ENCODE measurements at places on chromosomes 1 and 21.

DNA sequence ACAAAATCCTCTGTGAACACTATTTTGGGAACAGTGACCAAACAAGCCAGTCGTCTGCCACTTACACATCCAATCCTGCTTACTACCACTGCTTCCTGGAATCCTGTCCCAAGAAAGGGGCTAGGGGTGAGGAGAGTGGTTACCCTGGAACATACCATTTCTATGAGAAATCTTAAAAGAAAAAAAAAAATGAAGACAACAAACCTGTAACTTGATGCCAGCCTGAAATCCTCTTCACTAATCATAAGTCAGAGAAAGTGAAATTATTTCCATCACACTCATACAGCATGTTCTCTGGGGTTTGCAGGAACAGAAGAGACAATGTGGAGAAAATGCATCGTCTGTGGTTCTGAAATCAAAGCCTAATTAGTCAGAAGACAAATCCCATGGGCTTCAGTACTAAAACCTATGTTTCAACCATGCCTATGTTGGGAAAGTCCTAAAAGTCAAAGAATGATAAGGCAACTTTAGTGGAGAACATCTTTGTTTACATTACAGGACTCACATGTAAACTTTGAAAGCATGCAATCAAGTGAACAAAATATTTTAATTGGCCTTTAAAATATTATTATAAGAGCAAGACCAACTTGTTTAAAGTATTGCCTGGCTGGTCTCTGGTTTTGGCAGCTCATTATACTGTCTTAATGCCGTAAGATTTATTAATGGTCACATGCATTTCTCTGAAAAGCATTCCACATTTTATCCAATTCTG lies 220.7 kb downstream of the LTN1 start:
- DNase-seq, result no peak

DNA sequence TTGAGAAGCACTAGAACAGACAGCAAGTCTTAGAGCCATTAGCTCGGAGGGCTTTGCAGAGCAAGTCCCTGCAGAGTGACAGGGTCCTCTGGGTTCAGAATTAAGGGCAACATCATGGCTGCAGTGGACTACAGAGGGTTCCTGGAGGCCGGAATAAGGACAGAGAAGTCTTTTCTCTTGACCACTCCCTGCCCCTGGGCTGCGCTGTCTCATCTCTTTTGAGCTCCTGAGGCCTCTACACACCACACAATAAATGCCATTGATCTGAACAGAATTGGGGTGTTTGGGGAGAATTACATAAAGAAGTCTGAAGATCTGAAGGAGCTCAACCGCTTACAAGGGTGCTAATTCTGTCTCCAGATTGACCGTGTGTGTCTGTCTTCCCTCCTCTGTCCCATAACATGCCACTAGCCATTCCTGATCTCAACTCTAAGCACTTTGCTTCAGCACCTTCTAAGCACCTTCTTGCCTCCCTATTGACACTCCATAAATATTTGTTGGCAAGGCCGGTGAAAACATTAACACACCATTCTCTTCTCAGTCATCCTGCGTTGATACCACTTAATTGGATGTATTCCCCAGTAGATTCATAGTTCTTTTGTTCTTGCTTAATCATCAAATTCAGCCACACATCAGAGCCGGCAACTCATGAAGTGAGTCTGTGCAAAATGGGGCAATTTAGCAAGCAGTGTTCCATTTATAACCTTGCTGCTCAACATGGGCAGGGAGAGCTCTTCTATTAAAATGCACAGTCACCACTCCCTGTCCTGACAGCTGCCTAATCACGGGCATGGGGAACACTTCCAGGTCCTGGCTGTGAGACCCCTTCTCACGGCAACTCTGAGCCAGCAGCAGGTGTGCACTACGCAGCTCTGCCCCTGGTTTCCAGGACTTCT lies 49.7 kb downstream of the NMNAT2 start:
- no peak for DNase-seq

DNA sequence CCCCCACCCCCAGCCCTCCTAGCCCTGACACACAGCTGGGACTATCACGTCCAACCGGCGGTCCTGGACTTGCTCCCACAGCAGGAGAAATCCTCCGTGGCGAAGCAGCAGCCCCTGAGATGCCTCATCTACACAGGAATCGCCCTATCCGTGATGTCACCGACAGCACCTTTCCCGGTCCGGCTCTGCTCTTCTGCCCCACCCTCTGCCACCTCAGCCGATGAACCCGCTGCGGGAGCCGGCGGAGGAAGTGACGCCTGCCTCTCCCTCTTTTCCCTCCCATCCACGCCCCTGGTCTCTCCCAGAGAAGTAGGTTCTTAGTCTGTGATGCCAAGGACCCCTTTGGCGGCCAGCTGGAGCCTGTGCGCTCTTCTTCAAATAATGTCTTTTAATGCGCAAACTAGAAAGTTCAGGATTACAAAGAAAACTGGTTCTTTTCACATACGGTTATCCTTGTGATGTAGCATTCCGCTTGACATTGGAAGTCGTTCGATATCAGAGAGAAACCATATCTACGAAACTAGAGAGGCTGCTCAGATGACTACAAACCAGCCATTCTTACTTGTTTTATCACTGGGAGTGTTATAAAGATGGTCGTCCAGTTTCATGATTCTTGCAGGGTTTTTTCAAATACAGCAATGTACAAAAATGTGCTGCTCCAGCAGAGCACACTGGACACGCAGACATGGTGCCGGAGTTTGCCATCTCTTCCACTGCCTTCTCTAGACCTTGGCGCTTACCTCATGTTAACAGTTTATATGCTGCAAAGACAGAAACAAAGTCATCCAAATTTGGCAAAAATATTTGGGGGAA lies 120.3 kb downstream of the PPIAL4G start:
- DNase-seq, result no peak

- peak; percentile 22 for DNase-seq
Measured at GRCh38 chr1:204941421-204942338, 71.0 kb downstream of the NFASC start.

GRCh38 chr1:214216021-214216420 lies 64.9 kb upstream of the SMYD2 start:
- DNase-seq, result no peak

DNA sequence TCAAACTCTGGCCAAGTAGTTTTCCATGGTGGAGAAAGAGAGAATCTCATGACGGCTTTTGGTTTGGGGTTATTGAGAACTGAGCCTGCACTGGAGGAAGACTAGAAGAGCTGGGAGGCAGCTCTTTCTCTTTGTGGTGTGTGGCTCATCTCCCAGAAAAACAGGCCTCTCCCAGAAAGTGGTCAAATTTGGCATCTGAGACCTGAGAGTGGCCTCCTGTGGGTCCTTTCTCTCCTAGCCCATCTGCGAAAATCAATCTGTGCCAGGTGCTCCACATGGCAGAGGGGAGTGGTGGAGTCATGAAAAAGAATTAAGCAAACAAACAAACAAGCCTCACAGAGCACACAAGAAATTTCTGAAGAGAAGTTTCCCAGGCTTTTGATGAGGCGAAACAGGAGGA lies 305.0 kb downstream of the ST6GALNAC3 start:
- DNase-seq, result no peak

DNA sequence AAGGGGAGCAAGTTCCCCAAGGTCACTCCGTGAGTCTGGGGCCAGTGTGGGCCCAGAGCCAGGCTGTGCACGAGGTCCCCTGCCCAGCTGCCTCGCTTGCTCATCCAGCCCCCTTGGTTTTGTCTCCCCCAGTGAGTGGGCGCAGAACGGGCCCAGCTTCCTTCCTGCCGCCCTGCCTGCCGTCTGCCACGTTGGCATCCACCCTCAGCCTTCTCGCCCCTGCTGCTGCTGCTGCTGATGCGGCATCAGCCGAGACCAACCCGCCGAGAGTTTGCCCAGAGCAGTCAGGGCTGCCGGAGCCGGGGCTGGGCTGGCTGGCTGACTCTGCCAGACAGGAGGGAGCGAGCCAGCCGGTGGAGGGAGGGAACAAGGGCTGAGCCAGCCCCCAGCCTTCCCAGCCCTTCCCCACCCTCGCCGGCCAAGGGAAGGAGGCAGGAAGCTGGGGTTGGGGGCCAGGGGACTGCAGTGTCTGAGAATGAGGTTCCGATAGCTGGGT lies 31.4 kb upstream of the WASF2 start:
- DNase-seq, result peak; percentile 27

- DNase-seq, result peak; percentile 40
Measured at GRCh38 chr1:24898152-24898908, 31.7 kb downstream of the RUNX3 start.

- DNase-seq, result no peak
Measured at GRCh38 chr1:63634471-63634870, 41.3 kb downstream of the PGM1 start.

- DNase-seq, result no peak
Measured at GRCh38 chr1:14282707-14283106, 315.8 kb upstream of the KAZN start.

GRCh38 chr1:225418598-225418997 lies 9.2 kb downstream of the LBR start:
- DNase-seq, result no peak

DNA sequence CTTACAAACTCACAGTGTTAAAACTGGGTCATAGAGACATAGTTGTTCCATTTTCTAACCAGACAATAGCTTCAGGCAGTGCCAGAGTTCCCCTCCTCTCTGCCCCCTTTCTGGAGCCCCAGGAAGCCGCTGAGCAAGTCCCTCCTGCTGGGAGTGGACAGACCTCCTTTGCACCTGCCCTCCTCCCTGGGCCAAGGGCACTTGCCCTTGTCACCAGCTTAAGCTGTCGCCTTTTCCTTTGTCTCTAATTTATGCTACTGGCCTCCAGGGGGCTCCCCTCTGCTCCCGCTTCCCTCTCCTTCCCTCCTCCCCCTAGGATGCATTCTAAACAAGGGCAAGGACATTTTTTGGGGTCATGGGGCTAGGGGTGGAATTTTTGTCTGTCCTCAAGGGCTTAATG lies 182.4 kb downstream of the MIS18A start:
- DNase-seq, result no peak

DNA sequence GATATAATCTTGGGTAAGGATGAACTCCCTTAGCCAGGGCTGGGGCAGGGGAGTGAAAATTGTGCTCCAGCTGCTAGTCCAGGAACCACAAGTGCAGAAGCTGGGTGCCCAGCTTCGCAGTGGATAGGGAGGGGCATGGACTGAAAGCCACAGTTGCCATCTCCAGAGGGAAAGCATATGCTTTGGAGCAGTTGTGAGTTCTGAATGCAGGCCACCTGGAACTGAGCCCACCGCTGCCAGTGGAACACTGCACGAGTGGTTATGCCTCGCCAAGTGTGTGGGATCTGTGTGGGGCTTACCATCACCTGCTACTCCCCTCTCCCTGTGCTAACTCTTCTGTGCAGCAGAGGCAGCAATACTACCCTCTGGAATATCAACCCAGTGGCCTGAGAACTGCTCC lies 158.4 kb upstream of the DPT start:
- no peak for DNase-seq

- DNase-seq, result no peak
Measured at GRCh38 chr1:14602136-14602535, 3.7 kb downstream of the KAZN start.

GRCh38 chr1:29870621-29871020 lies 634.3 kb downstream of the PTPRU start:
- DNase-seq, result no peak

DNA sequence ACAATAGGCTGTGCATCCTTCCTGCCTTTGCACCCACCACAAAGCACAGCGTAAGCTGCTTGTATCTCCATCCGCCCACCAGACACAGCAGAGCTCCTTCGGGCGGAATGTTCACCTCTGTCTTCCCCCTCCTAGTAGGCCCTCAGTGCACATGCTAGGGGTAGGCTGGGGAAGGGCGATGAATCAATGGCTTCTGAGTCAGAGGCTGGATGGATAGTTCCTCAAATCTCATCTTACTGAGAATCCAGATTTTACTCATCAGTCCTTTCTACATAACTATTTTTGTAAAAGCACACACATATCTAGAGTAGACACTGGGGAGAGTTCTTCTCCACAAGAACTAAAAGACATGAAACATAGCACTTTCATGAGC lies 73.8 kb downstream of the BCAR3 start:
- no peak for DNase-seq

Measured in T-helper 17 cell (primary cell).